ENCODE measurements at places on chromosomes 12 and 14.
A peak's percentile ranks its signal among the peaks of the same experiment; 100 is the strongest.

GRCh38 chr14:73752297-73752992 lies 38.3 kb upstream of the PNMA1 start:
- DNase-seq, result no peak

GRCh38 chr14:99809360-99809759 lies 16.1 kb downstream of the EML1 start:
- DNase-seq, result no peak

DNA sequence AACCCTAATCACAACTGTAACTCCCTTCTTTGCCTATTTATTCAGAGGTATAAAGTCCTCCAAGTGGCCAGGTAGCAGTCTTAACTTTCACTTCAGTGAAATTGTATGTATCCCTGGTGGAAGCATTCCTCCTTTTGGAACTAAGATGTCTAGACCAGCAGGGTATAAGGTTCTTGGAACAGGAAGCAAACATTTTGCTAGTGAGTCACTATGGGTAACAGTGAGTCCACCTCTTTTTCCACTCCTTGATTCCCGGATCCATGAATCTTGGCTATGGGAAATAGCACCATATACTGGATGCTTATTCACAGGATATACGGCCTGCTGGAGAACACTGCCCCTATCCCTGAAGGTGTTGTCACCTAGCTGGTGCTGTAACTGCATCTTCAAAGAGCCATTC lies 80.2 kb downstream of the KCNA5 start:
- no peak for DNase-seq

DNA sequence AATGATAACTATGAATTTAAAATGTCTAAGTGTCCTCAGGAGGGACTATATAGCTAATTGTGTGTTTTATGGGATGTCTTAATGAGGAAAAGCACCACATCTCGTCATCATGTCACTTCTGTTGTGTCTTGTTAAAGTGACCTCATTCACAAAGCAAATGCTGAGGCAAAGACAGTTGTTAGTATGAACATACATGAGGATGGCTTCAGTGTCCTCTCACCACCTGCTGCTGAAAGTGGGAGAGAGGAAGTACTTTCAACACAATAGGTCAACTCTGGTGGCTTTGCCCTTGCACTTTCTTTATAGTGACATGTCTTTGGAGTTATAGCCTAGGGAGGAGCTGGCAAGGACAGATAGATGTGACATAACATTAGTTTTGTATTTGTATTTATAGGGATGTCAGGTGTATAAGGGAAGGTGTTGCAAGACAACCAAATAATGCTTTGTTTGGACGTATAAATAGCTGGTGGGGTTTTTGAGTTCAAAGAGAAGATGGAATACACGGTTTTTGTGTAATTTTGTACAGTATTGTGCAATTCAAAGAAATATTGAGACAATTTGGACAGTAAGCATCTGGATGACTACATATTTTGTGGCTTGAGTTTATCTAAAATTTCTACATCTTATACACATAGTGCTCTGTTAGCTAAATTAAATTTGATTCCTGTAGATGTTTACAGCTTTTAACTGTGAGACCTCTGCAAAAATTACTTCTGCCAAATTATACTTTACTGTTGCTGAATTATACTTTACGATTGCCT lies 131.7 kb upstream of the ATP2B1 start:
- DNase-seq, result no peak

DNA sequence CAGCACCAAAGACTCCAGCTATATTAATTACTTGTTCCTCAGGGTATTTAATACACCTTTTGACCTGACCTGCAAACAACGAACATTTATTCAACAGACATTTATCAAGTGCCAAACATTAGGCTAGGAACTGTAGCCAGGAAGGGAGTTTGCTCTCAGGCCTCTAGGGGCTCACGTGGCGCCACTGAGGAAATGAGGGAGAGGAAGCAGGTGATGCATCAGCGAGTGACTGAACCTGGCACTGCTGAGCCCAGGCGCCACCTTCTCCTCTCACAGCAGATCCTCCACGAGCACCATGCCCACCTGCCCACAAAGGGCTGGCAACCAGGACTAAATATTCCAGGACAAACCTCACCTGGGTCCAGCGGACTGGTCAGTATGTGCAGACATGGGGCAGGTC lies 50.2 kb downstream of the SETD3 start:
- no peak for DNase-seq

DNA sequence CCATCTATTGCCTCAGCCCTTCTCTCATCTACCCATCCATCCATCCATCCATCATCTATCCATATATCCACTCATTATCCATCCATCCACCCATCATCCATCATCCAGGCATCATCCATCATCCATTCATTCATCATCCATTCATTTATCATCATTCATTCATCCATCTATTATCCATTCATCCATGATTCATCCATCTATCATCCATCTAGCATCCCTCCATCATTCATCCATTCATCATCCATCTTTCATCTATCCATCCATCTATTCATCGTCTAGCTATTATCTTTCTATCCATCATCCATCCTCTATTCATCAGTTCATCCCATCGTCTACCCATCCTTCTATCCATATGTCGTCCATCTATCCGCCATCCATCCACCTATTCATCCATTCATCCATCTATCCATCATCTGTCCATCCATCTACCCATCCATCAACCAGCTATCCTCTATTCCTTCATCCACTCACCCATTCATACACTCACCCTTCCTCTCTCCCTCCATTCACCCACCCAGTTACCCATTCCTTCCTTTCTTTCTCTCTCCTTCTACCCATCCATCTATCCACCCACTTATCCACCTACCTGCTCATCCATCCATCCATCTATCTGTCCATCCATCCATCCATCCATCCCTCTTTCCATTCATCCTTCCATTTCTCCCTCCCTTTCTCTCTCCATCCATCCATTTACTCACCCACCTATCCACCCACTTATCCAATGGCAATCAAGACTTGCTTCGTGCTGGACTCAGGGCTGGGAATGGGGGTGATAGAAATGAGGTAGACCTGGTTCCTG lies 59.3 kb downstream of the KIF26A start:
- DNase-seq, result no peak

GRCh38 chr12:23771240-23771949 lies 178.1 kb downstream of the SOX5 start:
- DNase-seq, result no peak

DNA sequence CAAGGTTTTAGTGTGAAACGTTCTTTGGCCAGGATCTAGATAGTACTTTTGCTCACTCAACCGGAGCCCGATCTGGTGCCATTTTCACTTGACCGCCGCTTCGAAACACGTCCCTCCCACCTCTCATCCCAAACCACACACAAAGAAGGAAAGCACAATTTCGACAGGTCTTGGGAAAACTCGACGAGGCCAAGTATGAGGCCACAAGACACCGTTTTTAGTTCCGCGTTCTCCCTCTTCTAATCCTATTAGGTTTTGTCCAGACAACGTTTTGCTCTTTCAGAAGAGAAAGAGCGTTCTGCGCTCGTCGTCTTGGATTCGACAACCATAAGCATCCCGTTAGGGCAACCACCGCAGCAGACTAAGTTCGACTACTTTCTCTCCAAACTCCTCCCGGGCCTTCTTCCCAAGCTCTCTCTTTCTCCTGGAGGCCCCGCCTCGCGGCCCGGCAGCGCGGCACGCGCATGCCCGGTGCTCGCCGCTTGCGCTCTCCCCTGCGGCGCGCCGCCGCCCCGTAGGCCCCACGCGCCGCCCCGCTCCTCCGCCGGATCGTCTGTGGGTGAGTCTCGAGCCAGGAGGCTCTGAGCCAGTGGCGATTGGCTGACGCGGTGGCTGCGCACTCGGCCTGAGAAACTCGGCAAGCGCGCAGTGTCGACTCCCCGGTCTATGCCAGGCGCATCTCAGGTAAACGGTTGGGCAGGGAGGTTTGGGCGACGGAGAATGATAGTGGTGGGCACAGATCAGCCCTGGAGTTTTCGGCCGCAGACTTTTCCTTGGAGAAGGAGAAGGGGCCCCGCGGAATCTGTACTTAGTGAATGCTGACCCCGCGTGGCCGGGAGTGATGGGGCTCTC lies at the start of gene MIPOL1:
TSS of gene MIPOL1 (plus strand) at position 517 of the 852 bp plus-strand sequence. CDS start 49,952 bp downstream, outside the sequence.
- no peak for DNase-seq

DNA sequence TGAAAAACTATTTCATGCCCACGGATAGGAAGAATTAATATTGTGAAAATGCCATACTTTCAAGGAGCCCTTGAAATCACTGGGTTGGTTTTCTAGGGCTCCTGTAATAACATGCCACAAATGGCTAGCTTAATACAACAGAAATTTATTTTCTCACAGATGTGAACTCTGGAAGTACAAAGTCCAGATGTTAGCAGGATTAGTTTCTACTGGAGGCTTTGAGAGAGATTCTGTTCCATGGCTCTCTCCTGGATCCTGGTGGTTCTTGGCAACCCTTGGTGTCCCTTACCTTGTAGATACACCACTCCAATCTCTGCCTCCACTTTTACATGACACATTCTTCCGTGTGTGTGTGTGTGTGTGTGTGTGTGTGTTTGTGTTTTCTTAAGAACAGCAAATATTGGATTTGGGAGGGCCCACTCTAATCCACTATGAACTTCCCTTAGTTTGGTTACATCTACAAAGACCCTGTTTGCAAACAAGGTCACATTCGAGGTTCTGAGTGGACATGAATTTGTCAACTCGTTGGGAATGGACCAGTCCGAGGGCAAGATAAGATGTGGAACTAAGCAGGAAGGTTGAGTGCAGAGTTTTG lies 381.1 kb downstream of the IPO8 start:
- no peak for DNase-seq

DNA sequence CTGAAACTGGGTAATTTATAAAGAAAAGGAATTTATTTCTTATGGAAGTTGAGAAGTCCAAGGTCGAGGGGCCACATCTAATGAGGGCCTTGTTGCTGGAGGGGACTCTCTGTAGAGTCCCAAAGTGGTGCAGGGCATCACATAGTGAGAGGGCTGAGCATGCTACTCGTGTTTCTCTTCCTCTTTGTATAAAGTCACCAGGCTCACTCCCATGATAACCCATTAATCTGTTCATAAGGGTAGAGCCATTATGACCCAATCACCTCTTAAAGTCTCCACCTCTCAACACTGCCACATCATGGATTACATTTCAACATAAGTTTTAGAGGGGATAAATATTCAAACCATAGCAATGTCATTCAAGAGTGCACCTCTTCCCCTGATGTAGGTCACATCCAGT lies 79.1 kb upstream of the ATP2B1 start:
- DNase-seq, result no peak

DNA sequence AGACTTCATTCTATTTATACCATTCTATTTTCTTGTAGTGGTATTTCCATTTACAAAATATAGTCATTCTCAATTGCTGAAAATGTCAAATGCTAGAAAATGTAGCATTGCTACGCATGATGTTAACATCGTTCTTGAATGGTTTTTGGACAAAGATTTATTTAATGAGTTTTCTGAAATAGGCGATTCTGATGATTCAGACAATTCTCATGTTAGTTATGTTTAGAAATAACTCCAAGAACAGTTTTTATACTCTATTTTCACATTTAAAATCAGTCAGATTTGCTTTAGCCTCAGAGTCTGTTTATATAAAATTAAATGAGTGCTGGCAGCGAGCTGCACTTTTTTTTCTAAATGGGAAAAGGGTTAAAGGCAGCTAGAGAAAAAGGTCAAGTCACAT lies 414.8 kb upstream of the MGAT4C start:
- DNase-seq, result no peak

GRCh38 chr12:13094367-13094766 lies 9.1 kb downstream of the GSG1 start:
- no peak for DNase-seq

GRCh38 chr14:93960108-93960475 lies 16.3 kb downstream of the ASB2 start:
- DNase-seq, result no peak

- DNase-seq, result no peak
Measured at GRCh38 chr12:63318933-63319332, 167.9 kb upstream of the AVPR1A start.

DNA sequence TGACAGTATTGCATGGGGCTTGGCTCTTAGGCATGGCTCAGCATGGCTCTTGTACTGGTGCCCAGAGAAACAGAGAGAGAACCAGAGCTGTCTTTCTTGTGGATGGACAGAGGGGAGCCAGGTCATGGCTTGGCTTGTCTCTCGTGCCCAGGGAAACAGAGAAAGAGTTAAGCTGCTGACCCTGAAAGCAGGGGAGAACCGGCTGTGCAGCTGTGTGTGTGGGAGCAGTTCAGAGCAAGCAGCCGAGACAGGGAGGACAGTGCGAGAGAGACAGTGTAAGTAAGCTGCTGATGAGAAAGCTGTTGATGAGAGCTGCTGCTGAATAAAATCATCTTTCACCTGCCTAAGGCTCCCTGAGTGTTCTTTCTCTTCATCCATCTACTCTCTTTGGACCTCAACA lies 61.3 kb upstream of the DDHD1 start:
- DNase-seq, result no peak

DNA sequence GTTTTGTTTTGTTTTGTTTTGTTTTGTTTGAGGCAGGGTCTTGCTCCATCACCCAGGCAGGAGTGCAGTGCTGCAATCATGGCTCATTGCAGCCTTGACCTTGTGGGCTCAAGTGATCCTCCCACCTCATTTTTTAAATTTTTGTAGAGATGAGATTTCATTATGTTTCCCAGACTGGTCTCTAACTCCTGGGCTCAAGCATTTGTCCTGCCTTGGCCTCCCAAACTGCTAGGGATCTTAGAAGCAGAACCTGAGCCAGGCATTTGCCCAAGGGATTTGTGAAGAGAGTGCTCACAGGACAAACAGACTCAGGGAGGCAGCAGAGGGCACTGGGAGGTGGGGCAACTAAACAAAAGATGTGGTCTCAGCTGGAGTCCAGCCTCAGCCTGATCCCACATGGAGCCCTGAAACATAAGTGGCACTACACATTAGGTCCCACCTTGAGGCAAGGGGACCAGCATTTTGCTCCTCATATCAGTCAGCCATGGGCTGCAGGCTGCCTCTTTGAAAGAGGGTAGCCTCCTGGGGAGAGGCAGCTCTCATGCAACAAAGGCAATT lies 86.2 kb upstream of the CMKLR1 start:
- no peak for DNase-seq

- no peak for DNase-seq
Measured at GRCh38 chr14:101775826-101776225, 14.3 kb downstream of the PPP2R5C start.

GRCh38 chr12:57740656-57741412 lies 2.3 kb upstream of the AGAP2 start:
- peak; percentile 46 for DNase-seq

GRCh38 chr14:92579244-92579936 lies 65.8 kb downstream of the RIN3 start:
- no peak for DNase-seq

GRCh38 chr14:96803958-96804357 lies 6.8 kb downstream of the VRK1 start:
- DNase-seq, result no peak

- DNase-seq, result no peak
Measured at GRCh38 chr12:67069451-67070306, 199.5 kb upstream of the CAND1 start.

DNA sequence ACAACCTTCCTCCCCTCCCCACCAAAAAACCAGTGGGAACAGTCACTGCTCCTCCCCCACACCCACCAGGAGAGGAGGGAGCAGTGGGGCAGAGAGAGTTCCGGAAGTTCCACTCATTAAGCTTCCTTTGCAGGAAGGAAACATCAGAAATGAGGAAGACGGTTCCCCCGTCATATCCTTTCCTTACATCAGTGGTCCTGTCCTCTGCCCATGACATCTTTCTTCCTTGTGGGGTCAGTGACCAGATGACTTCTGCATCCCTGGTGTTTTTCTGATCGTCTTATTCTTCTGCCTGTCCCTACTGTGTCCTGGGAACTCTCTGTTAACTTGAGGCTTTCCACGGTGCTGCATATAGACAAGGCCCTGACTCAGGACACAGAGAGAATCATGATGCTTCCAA lies 40.8 kb upstream of the SPTLC2 start:
- no peak for DNase-seq

- no peak for DNase-seq
Measured at GRCh38 chr14:99570544-99571302, 33.3 kb downstream of the CCDC85C start.

Measured in stimulated activated CD8-positive, alpha-beta memory T cell treated with anti-CD3 and anti-CD28 coated beads, Interleukin-4, amount 100 ng/mL, for 1 hour (primary cell).